Stimulated activated naive CD8-positive, alpha-beta T cell treated with anti-CD3 and anti-CD28 coated beads, Interleukin-15, Interleukin-2, amounts not matched to agents 100 U/mL and 50 U/mL, for 24 hours (primary cell): ENCODE measurements at places on chromosomes 12 and 14.

- no peak for DNase-seq
These were observed 44.0 kb upstream of the SINHCAF start for GRCh38 chr12:31369712-31370521.

- DNase-seq = peak; percentile 44
These were observed 154.3 kb downstream of the CEP83 start for GRCh38 chr12:94305130-94305957.

DNA sequence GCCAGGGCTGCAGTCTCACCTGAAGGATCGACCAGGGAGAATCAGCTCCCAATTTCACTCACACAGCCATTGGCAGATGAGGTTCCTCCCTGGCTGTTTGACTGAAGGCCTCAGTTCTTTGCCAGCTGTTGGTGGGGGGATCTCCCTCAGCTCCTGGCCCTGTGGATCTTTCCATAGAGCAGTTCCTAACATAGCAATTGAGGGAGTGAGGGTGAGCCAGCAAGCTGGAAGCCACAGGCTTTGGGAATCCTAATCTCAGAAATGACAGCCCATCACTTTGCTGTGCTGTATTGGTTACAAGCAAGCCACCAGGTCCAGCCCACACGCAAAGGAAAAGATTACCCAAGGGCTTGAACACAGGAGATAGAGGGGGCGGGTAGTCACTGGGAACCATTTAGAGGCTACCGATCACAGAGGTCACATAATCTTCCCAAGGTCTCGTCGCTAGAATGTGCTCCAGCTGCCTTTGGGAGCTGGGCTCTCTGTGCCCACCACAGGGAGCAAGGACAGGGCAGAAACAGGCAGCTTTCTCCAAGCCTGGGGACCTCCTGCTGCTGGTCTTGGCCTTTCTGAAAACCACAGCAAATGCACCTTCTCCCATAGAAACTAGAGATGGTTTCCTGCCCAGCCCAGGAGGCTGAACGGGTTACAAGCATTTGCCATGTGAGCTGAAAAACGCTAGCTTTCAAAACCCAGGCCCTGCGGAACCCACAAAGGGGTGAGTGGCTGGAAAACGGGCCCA is 4.6 kb upstream of the OTUB2 start:
- peak; percentile 53 for DNase-seq

GRCh38 chr14:68676511-68676943 is 116.3 kb downstream of the ZFP36L1 start:
- DNase-seq = no peak
